ENCODE measurements at places on chromosomes 5 and 9.

DNA sequence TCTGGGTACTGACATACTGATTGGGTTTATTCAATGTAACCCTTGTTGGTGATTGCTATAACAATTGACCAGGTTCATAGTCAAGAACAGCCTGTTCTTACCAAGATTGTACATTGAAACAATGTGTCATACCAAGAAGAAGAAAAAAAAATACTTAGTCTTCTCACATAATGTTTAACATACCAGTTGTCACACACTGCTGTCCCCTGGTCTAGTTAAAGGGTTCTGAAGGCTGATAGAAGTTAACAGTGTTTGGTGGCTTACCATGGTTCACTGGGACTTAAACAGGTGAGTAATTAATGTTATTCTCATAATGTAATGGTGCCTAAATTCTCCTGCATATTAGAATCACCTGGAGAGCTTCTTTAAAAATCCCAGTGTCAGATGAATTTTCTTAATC is 18.5 kb upstream of the CDC42SE2 start:
- DNase-seq, result no peak

DNA sequence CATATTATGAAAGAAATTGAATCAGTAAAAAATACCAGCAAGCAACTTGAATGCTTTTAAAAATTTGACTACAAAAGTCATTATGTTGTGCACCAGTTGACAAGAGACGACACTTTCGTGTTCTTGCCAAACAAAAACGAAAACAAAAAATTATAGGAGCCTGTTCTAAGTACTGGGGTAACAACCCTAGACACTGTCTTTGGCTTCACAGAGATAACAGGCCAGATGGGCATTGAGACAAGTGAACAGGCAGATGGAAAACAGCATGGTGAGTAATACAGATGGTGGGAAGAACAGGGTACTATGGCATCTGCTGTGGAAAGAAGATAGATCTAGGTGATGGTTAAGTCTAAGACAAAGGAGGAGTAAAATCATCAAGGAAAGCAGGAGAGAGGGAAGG is 99.0 kb downstream of the CDH12 start:
- no peak for DNase-seq

DNA sequence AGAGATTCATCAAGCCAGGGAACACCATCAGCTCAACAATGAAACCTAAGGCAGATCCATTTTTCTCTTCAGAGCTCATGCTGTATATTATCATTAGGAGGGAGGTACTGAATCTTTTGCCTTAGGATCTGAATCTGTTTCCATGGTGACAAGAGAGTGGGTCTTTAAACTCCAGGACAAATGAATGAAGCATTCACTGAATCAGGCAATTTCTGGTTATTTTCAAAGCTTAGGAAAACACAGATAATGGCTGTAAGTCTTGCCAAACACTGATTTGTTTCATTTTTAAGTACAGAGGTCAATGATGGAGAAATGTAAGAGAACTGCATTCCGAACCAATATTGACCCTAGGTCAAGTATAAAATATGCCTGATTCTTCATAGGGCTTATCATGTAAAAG is 84.9 kb downstream of the GNA14 start:
- DNase-seq, result no peak

DNA sequence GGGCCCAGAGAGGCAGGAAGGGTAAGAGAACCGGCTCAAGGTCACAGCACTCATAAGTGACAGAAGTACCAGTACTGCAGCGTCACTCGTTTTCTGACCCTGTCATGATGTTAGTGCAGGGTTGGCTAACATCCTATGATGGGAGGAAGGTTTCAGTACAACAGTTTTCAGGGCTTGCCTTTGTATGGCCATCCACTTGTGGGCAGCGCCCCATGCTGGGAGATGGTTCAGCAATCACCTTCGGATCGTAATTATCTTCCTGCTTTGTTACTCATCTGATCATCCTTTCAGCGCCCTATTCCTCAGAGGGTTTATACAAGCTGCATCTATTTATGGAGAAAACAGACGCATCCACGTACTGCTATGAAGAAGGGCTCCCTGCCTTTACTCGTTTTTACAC is 2.4 kb downstream of the MAP1B start:
- no peak for DNase-seq

DNA sequence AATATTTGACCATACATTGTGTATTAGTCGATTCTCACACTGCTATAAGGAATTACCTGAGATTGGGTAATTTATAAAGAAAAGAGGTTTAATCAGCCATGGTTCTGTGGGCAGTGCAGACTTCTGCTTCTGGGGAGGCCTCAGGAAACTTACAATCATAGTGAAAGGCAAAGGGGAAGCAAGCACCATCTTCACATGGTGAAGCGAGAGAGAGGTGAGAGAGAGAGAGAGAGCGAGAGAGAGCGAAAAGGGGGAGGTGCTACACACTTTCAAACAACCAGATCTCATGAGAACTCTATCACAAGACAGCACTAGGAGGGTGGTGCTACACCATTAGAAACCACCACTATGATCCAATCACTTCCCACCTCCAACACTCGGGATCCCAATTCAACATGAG is 4.1 kb upstream of the GRAMD2B start:
- DNase-seq, result no peak

DNA sequence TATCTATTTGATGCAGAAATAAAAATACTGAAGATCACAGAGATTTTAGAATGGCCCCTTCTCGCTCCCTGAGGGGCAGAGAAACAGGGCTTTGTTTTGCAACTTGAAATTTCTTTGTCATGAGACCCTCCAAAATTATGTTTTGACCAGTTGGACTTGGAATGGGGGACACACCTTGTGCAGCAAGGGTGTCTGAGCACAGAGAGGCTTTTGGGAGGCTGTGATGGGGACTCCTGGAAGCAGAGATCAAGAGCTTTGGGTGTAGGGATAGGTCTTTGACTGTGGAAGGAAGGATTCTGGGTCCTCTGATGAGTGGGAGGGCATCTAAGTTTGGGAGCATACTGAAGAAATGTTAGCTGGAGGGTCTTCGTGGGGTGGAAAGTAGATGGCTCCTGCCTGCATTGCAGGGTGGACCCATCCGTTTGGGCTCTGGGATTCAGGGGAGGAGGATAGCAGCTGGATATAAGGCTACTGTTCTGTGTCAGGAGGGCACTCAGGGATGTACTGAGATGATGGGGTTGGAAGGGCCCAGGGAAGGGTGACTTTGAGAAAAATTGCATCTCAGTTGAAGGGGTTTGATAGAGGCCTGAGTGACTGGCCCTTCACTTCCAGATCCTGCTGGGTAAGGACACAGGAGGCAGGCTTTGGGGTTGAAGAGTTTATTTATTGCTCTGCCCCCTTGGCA is 1.8 kb upstream of the MYORG start:
- no peak for DNase-seq

DNA sequence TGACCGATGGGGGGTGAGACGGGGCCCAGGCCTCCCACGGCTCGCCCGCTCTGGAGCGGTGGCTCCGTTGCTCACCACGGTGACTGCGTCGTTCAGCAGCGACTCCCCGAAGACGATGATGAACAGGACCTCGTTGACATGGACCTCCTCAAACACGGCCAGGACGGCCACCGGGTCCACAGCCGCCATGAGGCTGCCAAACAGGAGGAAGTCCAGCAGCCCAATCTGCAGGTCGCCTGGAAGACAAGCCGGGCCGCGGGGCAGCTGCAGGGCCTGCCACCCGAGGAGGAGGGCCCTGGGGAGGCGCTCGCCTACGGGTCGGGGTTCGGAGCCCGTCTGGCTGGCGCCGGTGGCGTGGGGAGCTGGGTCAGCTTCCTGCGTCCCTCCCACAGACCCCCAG is 36.0 kb downstream of the SLC9A3 start:
- DNase-seq, result no peak

Measured in CD4-positive, alpha-beta T cell treated with Interleukin-10 for 1 hour (primary cell).